ENCODE measurements at places on chromosomes 3 and 15.
A peak's percentile ranks its signal among the peaks of the same experiment; 100 is the strongest.

DNA sequence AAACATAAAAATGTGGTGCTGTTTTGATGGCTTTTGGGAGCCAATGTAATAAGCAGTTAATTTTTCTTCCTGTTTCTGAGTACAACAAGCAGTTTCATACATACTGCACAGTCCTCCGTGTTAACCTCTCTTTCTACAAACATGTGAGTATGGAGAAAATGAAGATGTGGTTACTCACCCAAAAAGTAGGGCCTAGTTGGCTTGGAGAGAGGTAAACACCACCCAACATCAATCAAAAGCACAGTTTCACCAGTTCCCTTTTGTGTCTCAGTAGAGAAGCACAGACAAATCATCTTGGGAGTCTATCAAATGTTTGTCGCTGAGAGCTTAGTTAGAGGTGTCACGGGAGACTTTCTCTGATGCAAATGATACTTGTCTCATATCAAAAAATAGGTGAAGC lies 320.2 kb downstream of the UNC13C start:
- no peak for DNase-seq

DNA sequence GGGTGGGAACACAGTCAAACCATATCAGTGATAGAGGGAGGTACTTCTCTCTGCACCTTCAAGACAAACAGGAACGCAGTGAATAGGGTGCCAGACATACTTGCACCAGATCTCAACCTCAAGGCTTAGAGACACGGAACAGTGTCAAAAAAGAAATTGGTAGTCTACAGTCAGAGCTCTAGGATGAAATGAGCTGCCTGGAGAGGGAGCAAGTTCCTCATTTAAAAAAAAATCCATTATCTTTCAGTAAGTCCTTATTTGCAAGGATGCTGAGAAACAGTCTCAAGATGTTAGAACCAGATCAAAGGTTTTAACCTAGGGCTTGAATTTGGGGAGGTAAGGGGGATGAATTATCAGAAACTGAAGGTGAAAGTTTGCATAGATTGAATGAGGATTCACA lies 20.2 kb upstream of the LMCD1 start:
- DNase-seq: no peak

- DNase-seq: no peak
These were observed 313.4 kb upstream of the CHRM5 start for GRCh38 chr15:33654860-33655259.

DNA sequence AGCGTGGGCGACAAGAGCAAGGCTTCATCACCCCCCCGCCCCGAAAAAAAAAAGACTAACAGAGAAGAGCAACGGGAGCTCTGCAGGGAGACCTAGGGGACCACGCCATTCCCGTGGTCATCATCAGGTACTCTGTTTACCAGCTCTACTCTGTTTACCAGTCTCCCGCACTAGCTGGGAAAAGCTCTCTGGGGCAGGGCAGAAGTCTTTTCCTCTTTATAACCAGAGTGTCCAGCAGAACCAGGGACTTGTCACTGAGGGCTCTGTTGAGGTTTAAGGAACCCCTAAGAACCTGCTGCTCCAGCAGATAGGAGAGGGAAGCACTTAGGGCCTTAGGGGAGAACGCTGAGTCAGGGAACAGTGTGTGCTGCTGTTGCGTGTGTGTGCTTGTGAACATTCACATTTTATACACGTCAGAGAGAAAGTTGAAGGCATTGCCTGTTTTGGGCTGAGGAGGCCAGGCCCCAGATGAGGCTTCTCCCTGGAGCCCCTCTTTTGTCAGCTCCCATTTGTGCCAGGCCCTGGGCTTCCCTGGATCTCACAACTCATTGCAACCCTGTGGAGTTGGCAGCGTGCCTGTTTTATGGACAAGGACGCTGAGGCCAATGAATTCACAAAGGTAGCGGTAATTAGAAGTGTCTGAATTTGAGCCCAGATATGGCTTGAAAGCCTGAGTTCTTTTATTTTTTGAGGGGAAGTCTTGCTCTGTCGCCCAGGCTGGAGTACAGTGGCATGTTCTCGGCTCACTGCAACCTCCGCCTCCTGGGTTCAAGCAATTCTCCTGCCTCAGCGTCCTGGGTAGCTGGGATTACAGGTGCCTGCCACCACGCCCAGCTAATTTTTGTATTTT lies 24.2 kb upstream of the ERICH6 start:
- peak; percentile 26 for DNase-seq

GRCh38 chr15:78194568-78194925 lies 39.8 kb downstream of the ACSBG1 start:
- DNase-seq: no peak

All from DMS153 (cell line).